ENCODE measurements at places on chromosomes 13 and 19.

GRCh38 chr13:46968450-46968849 lies 71.6 kb upstream of the HTR2A start:
- DNase-seq = no peak

- DNase-seq = no peak
Observed at GRCh38 chr19:47186446-47187334, 44.3 kb downstream of the BBC3 start.

DNA sequence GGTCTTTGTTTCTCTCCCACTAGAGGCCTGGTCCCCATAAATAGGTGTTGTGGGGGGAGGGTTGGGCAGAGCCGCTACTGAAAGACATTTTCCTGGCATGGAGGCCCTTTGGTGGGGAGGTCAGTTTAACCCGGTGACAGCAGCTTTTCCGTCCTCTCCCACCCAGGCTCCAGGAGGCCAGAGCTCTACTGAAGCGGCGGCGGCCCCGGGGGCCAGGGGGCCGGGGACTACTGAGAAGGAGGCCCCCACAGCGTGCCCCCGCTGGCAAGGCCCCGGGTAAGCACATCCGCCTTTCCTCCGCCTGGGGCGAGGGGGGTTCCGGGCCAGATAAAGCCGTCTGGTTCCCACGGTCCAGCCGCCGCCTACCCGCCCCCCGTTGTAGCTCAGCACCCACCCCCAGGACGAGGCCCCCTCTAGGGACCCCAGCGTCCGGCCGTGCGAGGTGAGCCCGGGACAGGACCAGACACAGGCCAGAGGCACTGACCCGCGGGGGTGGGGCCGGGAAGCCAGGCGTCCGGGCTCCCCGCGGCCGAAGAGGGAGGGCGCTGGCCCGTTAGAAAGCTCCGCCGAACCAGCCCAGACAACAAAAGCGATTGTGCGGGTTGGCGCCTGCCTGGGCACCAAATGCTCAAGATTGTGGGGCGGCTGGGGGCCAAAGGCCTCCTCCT lies 1.1 kb upstream of the LTBP4 start:
- DNase-seq = no peak

- peak; percentile 65 for DNase-seq
Observed at GRCh38 chr19:6060600-6061375, 49.5 kb downstream of the RFX2 start.

GRCh38 chr19:49746206-49746958 lies 16.7 kb downstream of the TSKS start:
- no peak for DNase-seq

DNA sequence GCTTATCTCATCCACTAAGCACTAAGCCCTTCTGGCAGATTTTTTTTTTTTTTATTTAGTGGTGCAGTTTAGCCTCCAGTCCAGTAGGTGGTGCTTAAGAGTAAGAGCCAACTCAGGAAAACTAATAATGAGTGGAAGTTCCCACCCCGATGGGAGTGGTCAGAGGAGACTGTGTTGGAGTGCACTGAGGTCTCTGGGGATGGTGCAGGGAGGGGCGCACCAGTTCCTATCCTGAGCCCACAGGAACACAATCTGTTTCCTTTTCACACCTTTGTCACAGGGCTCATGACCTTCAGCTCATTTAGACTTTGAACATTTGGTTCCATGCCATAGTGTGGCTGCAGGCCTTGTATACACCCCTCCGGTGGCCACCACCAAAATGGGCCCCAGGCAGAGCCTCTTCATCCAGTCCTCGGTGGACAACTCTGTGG lies 367.4 kb downstream of the SPRY2 start:
- DNase-seq = peak; percentile 55

GRCh38 chr13:79404985-79405384 lies 1.1 kb downstream of the RBM26 start:
- DNase-seq = peak; percentile 40

- no peak for DNase-seq
Observed at GRCh38 chr19:58571575-58571947, 1.6 kb downstream of the MZF1 start.

Measured in NCI-H2171 treated with DMSO at 0.1 percent for 48 hours (cell line).